Activated naive CD8-positive, alpha-beta T cell treated with anti-CD3 and anti-CD28 coated beads, Interleukin-2, amount 50 U/mL, for 16 hours (primary cell): ENCODE measurements at places on chromosomes 2 and 18.

- DNase-seq, result no peak
Measured at GRCh38 chr18:13566941-13567746, 159.2 kb downstream of the FAM210A start.

DNA sequence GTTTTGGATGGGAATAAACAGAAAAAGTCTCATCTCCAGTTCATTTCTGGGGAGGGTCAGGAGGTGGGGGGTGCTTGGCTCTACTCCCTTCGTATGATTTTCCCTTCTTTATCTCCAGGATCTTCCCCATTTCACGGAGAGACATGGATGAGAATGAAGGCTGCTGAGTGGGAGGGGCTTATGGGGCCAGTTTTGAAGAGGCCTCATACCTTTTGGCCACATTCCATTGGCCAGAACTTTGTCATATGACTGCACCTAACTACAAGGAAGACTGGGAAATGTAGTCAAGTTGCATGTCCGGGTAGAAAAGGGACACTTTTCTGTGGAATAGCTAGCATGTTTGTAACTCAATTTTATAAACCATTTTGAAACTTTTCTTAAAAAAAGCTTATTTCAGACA is 117.6 kb downstream of the NEDD4L start:
- DNase-seq, result no peak

GRCh38 chr2:240164586-240164985 is 24.1 kb upstream of the OTOS start:
- DNase-seq, result no peak

DNA sequence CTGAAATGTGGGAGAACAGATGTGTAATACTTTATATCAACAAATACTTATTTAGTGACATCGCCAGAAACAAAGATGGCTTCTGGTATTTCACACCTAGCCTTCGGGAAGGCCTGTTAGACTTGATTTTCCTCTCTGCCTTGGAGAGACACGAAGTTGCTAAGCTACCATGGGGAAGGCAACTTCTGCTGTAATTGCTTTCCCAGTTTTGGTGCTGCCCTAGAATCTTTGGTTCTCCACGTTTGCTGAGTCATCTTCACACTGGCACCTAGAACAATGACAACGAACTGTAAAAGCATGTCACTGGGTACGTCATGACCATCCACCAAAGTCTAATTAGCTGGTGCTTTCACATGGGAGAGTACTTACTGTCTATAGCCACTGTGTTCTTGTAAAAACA is 58.7 kb upstream of the ACTR3 start:
- DNase-seq, result no peak

DNA sequence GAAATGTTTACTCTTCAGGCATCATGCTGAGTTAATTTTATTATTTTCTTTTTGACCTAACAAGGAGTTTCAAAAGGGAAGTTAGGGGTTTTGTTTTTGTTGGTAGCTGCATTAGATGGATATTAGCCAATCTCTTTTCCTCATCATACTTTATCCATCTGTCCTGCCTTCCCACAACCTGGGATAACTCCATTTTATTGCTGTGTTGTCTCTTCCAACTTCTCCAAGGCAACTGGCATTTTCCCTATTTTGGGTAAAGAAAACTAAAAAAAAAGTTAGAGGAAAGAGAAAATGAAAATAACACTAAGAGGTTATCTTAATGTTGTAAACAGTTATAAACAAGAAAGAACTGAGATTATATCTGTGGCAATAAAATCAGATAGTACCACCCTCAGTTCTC is 147.0 kb downstream of the PID1 start:
- no peak for DNase-seq

DNA sequence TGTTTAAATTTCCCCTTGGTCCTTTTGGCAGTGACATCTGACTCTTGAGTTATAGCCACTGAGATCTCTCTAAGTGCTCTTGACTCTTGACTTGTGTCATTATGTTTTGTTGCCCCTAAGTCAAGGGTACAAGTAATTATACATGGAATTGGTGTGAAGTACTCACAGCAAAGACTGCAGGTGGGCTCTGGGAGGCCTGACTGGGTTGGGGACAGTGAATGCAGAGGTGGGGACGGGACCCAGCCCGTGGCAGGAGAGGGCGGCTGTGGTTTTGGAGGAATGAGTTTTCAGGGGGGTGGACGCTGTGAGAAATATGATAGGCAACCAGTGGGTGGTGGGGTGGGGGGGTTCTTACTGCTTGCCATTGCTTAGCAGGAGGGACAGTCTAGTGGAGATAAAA is 97.8 kb downstream of the NCK2 start:
- DNase-seq, result no peak

DNA sequence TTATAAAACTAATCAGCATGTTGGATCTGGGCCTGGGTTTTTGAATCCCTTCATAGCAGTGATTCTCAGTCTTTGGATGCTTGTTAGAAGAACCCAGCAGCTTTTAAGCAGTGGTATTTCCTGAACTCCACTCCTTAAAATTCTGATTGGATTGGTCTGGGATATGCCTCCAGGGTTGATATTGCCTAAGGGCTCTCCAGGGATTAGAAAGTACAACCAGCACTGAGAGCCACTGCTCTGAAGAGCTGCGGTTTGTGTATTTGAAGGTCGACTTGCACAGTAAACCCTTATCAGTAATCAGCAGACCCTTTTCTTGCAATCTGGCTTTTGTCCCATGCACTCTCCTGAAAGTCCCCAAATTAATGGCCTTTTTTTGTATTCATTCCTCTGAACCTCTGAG is 17.0 kb upstream of the RBMS1 start:
- DNase-seq, result no peak

DNA sequence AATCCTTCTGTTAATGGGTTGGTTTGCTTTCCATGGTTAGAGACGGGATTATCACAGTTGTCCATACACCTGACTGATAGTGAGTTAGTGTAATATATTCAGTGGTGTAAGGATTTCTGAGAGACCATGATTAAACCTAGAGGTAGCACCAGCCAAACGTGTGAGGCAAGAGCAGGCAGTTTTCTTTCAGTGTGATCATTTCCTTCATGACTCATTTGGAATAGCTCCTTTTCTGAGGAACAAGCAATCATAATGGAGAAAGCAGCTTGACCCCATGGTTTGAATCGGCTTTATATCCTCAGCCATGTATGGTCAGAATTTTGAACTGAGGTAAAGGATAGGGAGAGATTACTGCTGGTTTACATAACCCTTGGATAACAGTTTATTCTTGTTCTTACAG is 2.9 kb downstream of the MXD1 start:
- DNase-seq, result no peak

DNA sequence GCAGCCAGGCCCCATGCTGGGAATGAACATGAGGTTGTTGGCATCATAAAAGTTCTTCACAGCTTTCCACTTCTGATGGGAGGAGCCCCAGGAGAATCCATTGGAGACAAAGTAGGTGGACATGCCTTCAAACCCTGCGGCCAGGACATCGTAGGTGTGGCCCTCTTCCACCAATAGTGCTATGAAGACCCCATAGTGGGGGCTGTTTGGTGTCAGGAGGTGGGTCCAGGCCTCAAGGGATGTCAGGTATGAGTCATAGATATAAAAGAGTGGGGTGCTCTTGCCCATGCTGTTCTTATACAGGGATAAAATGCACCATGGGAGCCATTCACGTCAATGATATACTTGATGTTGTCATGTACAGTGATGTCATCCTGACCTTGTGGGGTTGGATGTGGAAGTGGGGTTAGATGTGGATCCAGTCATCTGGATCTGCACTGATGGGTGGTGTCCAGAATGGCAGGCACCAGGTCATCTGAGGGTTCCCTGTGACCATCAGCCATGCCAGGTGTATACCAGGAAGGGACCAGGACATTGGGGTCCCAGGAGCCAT is 22.1 kb upstream of the MCM6 start:
- no peak for DNase-seq

DNA sequence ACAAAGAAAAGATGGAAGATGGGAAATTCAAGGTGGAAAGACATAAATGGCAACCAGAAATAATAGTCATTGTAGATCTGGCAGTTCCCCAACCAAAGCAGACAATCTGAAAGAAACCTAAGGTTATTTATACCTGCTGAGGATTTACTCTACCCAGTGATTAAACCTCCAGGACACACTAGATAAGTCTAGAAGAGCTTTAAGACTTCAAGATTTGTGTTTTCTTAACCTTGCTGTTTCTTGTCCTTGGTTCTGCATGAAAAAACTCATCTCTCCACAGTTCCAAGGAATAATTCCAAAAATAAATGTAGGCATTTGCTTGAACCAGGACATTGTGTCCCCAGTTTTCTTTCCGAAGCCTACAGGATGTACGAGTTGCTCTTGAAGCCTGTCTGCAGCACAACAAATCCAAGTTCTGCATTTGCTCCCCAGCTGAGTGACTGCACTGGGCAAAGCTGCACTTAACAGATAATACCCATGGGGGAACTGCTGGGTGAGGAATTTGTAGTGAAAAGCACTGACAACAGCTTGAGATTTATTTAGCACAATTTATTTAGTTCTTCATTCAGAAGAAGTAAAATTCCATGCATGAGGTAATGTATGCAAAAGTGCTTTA is 19.8 kb downstream of the DTNA start:
- no peak for DNase-seq

DNA sequence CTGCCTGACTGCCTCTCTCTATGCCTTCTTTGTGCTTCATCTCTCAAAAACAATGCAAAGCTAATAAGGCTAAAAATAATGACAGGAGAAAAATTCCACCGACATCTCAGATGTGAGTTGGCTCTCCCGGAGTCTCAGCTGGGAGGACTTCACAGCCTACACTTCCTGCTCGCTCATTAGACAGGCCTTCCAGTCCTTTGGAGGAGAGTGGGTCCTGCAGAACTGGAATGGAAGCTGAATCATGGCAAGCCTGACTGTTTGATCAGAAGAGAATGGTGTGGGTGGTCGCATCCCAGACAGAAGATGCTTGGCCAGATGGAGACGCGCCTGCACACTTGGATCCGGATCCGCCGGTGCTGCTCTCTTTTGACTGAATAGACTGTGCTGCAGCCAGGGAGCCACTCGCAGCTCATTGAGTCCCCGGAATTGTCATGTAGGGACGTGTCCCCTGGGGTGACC is 49.7 kb downstream of the TRIB2 start:
- no peak for DNase-seq

- DNase-seq, result no peak
Measured at GRCh38 chr2:106700616-106701015, 185.4 kb downstream of the ST6GAL2 start.

- DNase-seq, result no peak
Measured at GRCh38 chr2:238387332-238387731, 39.4 kb upstream of the ASB1 start.

DNA sequence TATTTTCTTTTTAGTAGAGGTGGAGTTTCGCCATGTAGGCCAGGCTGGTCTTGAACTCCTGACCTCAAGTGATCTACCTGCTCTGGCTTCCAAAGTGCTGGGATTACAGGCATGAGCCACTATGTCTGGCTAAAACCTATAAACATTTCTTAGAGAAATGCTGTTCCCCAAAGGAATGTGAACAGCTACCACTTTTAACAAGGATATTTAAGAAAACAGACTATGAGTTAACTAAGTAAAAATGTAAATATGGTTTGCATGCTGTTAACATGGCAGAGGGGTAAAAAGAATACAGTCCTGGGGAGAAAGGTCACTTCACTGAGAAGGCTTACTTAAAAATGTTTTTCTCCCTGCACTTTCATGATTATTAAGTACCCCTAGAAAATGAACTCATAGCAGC is 57.1 kb downstream of the SLC16A14 start:
- DNase-seq, result no peak

GRCh38 chr2:223414646-223415045 is 187.5 kb downstream of the SCG2 start:
- DNase-seq, result no peak

DNA sequence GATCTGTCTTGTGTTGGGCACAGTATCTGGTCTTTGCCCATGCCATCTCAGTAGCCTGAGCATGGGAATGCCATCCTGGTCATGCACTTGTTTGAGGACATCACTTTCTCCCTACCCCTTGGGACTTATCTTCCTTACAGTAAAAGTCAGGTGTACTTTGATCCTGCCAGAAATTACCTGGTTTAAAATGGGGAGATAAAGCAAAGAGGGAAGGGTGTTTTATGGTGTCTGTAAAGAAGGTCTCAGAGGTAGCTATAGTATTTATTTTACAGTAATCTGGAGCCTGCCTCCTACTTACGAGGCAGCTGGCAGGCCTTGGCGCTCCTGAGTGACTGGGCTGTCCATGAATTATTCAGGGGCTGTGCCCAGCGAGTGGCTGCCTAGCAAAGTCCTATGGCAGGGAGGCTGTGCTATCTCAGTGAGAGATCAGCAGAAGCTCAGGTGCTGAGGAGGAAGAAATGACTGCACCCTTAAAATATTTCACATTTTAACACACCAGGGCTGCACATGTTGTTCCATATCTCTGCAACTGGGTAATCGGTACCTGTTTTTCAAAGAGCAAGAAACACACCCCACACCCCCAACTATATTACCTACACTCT is 93.9 kb downstream of the SPTBN1 start:
- no peak for DNase-seq

GRCh38 chr2:10042301-10043161 is 819 bp upstream of the KLF11 start:
- no peak for DNase-seq

DNA sequence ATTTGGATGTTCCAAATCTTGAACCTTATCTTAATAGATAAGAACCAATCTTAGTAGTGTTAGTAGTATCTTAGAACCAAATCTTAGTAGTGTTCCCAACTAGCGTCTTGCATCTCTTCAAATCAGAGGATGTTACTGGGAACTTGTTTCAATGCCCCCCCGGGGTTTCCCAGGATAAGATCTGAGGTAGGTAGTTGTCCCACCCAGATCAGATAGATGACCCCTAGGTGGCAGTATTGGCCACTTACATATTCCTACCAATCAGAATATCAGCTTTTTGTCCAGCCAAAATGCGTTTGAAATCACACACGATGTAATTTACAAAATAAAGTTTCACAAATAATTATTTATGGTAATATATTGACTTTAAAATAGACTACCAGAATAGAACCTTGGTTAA is 314.8 kb downstream of the MBD2 start:
- DNase-seq, result no peak

DNA sequence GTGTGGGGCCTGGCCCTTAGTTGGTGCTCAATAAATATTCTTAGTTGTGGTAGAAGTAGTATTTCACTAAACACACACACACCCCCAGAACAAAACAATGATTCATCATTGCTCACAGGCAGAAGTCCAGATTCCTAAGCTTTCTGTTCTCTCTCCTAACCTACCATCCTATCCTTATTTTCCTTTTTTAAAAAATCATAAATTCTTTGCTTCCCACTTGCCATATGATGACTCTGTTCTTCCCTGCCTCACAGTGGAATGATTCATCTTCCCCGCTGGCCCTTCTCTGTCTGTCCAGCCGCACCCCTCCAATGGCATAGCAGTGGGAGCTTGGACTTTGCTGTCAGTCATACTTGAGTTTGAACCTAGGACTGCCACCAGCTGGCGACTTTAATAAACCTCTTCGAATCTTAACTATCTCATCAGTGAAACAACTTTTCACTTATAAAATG is 5.2 kb downstream of the EML6 start:
- no peak for DNase-seq

- no peak for DNase-seq
Measured at GRCh38 chr2:85794038-85794441, 40.2 kb downstream of the ATOH8 start.

DNA sequence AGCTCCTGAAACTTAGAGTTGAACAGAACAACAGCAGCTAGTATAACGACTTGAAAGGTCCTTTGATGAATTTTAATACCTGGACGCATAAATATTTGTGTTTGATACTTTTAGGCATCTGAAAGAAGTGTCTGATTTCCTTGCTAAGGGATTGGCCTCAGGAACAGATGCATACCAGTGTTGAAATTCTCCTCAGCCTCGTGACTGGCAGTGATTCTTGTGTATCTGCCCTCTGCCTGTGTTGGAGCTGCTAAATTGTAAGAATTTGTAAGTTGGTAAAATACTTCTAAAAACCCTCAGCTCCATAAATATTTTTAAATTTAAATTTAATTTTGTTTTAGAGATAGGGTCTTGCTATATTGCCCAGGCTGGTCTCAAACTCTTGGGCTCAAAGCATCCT is 22.4 kb upstream of the SCYGR1 start:
- DNase-seq, result no peak
